ENCODE measurements at places on chromosomes 2 and 18.
A peak's percentile ranks its signal among the peaks of the same experiment; 100 is the strongest.

DNA sequence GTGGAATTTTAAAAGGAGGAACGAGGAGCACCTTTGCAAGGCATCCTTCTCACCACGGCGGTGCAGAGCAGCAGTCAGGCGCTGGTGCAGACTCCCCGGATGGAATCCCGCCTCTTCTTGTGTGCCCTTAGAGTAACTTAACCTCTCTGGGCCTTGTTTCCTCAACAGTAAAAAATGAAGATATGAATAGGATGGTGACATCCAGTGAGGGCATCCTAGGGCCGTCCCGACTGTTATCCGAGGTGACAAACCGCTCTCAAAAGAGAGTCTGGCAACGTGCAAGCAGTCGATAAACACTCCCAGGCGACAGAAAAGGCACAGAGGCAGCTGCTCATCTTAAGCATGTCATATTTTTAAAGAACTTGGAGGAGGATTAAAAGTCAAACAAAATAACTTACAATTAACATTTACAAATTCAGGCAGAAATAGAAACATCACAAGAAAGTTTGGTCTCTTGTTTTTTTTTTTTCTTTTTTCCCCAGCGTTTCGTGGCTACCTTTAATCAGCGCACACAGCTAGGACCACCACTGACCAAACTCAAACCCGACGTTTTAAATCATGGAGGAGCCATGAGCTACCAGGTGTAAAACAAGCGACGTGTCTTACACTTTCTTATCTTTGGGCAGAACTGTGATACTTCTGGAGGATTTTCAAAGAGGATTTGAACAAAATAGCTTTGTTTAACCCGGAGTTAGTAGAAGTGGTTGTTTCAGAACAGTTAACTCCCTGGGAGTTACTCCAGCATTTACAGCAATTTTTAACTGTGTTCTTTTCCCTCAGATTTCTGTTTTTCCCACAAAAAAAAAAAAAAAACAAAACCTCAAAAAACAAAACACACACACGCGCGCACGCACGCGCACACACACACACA lies 2.1 kb downstream of the MBP start:
- H3K27me3 ChIP-seq = no peaks in the 10 kb centered on the region
- H3K4me3 ChIP-seq = peak overlapping the region; percentile 62
- H3K4me1 ChIP-seq = peaks cover 49% of the 10 kb centered on the region
- no peaks in the 10 kb centered on the region for H3K36me3 ChIP-seq
- peak overlapping the region; percentile 94 for H3K27ac ChIP-seq
- DNase-seq = no peak

- no peaks in the 10 kb centered on the region for H3K27me3 ChIP-seq
- peaks cover 5% of the 10 kb centered on the region for H3K4me1 ChIP-seq
- DNase-seq = no peak
- no peak overlapping the region for H3K4me3 ChIP-seq
These were observed 547.4 kb downstream of the SLC4A3 start for GRCh38 chr2:220174826-220175225.

DNA sequence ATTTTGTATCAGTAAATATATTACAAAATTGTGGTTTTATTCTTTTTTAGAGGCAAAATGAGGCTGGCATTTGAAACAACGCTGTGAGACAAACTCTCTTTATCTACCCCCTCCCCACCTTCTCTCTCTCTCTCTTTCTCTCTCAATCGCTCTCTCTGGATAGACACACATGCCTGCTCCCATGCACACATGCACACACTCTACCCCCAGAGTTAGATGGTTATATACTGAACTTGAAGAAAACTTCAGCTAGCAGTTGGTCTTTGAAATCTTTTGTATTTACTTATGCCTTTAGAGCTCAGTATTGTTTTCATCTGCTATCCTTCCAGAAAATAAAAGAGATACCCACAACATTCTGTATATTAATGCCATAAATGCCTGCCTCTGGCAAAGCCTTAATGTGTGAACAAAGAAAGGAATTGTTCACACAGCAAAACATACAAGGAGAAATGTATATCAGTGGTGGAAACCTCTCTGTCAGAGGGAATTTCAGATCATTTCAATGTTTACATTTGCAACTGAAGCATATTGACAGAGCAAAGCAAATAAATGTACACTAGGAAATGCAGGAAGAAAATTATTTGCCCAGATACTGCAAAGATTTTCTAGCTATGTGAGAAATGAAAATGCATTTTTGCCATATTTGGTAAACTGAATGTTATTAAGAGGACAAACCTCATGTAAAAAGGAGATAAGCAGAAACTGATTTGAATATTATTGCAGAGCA lies 217.0 kb upstream of the UBE2E3 start:
- no peak overlapping the region for H3K4me3 ChIP-seq
- no peak for DNase-seq
- H3K27me3 ChIP-seq = no peaks in the 10 kb centered on the region
- no peaks in the 10 kb centered on the region for H3K36me3 ChIP-seq
- H3K4me1 ChIP-seq = no peaks in the 10 kb centered on the region

DNA sequence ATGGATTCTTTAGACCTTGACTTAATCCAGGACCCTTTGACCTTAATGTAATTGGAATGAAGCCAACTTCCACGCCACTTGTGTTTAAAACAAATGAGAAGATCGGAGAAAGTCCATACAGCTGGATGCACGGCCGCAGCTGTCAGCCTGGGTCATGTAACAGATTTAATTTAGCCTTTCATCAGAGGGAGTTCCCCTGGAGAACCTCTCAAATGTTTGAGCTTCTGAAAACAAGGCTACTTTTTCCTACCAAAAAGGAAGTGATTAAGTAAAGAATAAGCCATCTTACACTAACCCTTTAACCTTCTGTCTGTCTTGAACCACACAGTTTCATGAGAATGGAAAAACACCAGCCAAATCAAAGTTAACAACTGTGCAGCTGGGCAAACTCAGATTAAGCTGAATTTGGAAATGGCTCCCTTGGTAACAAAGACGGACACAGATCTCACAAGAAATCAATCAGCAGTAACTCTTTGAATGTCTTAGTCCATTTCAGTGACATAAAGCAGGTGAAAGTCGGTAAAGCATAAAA lies 103.6 kb downstream of the DOCK10 start:
- no peaks in the 10 kb centered on the region for H3K36me3 ChIP-seq
- H3K27me3 ChIP-seq = no peaks in the 10 kb centered on the region
- H3K4me3 ChIP-seq = no peak overlapping the region
- no peak for DNase-seq
- H3K27ac ChIP-seq = no peak overlapping the region

GRCh38 chr2:210617732-210618330 lies 61.4 kb downstream of the CPS1 start:
- H3K4me3 ChIP-seq = no peak overlapping the region
- H3K4me1 ChIP-seq = no peaks in the 10 kb centered on the region
- DNase-seq = no peak
- H3K27me3 ChIP-seq = no peaks in the 10 kb centered on the region

- H3K36me3 ChIP-seq = no peaks in the 10 kb centered on the region
- H3K4me1 ChIP-seq = no peaks in the 10 kb centered on the region
These were observed 155.6 kb downstream of the TTC27 start for GRCh38 chr2:32783469-32783868.

- no peak overlapping the region for H3K27ac ChIP-seq
- no peaks in the 10 kb centered on the region for H3K27me3 ChIP-seq
- H3K4me3 ChIP-seq = no peak overlapping the region
- no peaks in the 10 kb centered on the region for H3K36me3 ChIP-seq
- no peak for DNase-seq
These were observed 2.8 kb downstream of the ARID5A start for GRCh38 chr2:96539215-96539920.

- H3K27ac ChIP-seq = no peak overlapping the region
- no peaks in the 10 kb centered on the region for H3K36me3 ChIP-seq
- no peaks in the 10 kb centered on the region for H3K27me3 ChIP-seq
- H3K4me3 ChIP-seq = no peak overlapping the region
- no peaks in the 10 kb centered on the region for H3K4me1 ChIP-seq
- DNase-seq = no peak
These were observed 385.4 kb upstream of the NXPH2 start for GRCh38 chr2:139165601-139166000.

- no peak overlapping the region for H3K4me3 ChIP-seq
- no peak for DNase-seq
These were observed 72.8 kb downstream of the FMNL2 start for GRCh38 chr2:152407806-152408205.

- H3K27ac ChIP-seq = no peak overlapping the region
- H3K27me3 ChIP-seq = no peaks in the 10 kb centered on the region
- no peaks in the 10 kb centered on the region for H3K36me3 ChIP-seq
- no peaks in the 10 kb centered on the region for H3K4me1 ChIP-seq
These were observed 352.0 kb downstream of the ARHGAP15 start for GRCh38 chr2:143481237-143481623.

DNA sequence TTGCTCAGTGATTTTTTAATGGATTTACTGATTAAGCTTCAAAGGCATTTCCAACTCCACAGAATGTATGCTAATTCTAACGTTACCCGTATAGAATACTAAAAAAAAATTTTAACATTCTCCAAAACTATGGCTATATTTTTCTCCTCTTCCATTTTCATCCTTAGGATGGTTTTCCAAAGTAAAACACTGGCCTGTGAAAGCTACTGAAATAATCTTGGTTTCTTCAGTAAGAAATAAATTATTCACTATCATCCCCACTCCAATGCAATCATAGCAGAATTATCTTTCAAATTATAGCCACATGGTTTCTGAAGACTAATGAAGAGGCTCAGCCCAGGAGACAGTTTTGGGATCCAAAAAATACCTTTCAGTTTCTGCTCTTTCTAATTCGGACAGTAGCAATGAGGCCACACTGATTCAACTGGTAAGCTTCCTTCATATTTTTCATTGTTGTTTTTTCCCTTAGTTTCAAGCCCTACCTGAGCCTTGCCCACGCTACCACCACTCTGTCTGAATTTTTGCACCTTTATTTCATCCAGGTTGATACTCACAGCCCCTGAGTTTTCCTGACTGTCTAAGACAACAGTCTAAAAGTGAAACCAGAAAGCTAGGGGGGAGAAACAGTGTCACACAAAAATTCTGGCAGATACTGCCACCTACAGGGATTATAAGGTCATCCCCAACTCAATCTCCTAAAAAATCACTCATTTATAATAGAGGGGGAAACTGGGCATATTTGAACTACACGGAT lies 887.9 kb downstream of the NRXN1 start:
- no peaks in the 10 kb centered on the region for H3K27me3 ChIP-seq
- H3K36me3 ChIP-seq = no peaks in the 10 kb centered on the region
- H3K4me3 ChIP-seq = peak overlapping the region; percentile 21
- H3K4me1 ChIP-seq = no peaks in the 10 kb centered on the region

DNA sequence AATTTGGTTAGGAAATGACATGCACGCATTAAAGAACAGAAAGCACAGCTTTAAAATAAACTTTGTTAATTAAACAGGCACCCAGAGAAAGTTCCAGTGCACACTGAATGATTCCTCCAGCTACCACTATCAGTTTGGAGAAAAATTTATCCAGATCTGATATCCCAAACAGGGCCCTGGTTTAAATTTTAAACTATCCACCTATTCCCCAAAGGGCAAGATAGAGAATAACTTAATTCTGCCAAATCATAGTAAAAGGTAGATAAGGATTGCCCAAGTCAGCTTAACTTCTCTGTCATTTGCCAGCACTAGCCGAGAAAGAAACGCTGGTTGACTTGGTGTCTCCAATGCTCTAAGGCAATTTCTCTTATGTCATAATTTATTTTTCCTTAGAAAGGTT lies 321.9 kb upstream of the PKDCC start:
- DNase-seq = no peak
- H3K36me3 ChIP-seq = no peaks in the 10 kb centered on the region
- H3K27ac ChIP-seq = no peak overlapping the region
- no peak overlapping the region for H3K4me3 ChIP-seq
- H3K4me1 ChIP-seq = peaks cover 12% of the 10 kb centered on the region
- no peaks in the 10 kb centered on the region for H3K27me3 ChIP-seq

GRCh38 chr2:124908411-124908810 lies 883.3 kb downstream of the CNTNAP5 start:
- no peak overlapping the region for H3K27ac ChIP-seq
- H3K36me3 ChIP-seq = no peaks in the 10 kb centered on the region
- H3K4me3 ChIP-seq = no peak overlapping the region
- H3K27me3 ChIP-seq = no peaks in the 10 kb centered on the region

- H3K4me3 ChIP-seq = no peak overlapping the region
- no peak overlapping the region for H3K27ac ChIP-seq
- H3K4me1 ChIP-seq = no peaks in the 10 kb centered on the region
- no peaks in the 10 kb centered on the region for H3K27me3 ChIP-seq
- DNase-seq = no peak
- no peaks in the 10 kb centered on the region for H3K36me3 ChIP-seq
These were observed 33.1 kb downstream of the WDR7 start for GRCh38 chr18:56684277-56684676.

Data from keratinocyte (primary cell).